NCI-H774 (cell line): ENCODE measurements at places on chromosomes 6 and 20.

GRCh38 chr6:3609388-3609787, 142.1 kb downstream of the PXDC1 start:
- DNase-seq: no peak

- DNase-seq: peak; percentile 69
Measured at GRCh38 chr20:53547664-53548239, 45.9 kb downstream of the ZNF217 start.

GRCh38 chr6:42271834-42272805, 54.5 kb upstream of the MRPS10 start:
- no peak for DNase-seq

GRCh38 chr6:75331151-75331550, 46.6 kb upstream of the TMEM30A start:
- DNase-seq: no peak

GRCh38 chr20:23727016-23727415, 23.7 kb downstream of the CST1 start:
- no peak for DNase-seq

DNA sequence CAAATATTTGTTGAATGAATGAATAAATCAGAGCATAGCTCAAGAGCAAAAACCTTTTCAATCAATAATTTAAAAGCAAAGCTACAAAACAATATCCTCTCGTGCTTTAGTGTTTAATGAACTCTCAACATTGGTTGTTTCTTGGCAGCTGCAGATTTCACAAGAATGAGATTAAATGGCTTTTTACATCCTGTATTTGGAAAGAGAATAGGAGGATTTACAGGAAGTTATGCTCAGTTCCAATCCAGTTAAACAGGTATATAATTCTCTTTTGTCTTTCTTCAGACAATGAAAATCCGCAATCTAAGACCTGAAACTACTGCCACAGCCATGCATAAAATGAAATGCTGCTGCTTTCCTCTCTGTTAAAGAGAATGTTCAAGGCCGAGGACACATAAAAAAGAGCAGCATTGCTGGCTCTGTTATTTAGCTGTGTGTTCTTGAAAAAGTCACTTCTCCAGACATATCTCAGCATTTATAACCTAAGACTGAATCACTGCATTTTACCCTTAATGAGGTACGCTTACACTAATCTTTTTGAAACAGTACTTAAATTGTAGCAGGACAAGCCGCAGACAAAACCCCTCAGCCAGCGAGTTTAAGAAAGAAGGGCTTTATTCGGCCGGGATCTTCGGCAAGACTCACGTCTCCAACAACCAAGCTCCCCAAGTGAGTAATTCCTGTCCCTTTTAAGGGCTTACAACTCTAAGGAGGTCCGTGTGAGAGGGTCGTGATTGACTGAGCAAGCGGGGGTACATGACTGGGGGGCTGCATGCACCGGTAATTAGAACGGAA, 3.6 kb downstream of the C6orf52 start:
- peak; percentile 33 for DNase-seq

- no peak for DNase-seq
Measured at GRCh38 chr6:154474648-154475428, 35.6 kb downstream of the CNKSR3 start.

- no peak for DNase-seq
Measured at GRCh38 chr6:157025437-157025836, 248.3 kb downstream of the ARID1B start.

- DNase-seq: no peak
Measured at GRCh38 chr20:57890202-57890800, 180.5 kb upstream of the PMEPA1 start.

GRCh38 chr6:46787871-46788540, 5.2 kb upstream of the MEP1A start:
- no peak for DNase-seq

GRCh38 chr6:56659721-56660380, 17.2 kb upstream of the DST start:
- no peak for DNase-seq

DNA sequence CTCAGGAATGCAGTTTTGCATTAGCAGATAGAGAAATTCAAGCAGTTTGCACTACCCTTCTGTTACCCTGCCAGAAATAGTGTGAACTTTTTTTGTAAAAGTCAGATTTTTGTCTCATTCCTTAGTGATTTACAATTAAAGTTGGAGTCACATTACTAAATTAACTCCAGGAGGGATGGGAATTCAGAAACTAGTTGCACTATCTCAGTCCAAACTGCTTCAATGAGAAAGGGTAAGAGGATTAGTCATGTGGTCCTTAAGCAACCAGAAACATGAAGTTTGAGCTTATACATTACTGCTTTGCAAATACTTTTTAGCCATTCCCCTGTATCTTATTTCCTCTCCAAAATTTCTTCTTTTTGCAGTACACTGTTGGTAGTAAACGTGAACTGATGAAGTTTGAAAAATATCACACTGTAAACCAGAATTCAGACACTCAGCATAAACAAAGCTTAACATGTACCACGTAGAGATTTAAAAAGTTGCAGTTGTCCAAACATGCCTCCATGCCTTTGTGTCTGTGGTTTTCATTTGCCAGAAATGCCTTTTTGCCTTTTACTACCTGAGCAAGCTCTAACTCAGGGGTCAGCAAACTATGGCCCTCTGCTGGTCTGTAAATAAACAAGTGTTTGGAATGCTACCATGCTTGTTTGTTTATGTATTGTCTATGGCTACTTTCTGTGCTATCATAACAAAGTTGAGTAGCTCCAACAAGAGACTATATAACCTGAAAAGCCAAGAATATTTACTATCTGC, 49.7 kb downstream of the TP53INP2 start:
- DNase-seq: no peak

- no peak for DNase-seq
Measured at GRCh38 chr20:62762376-62762775, 33.9 kb upstream of the MRGBP start.

GRCh38 chr20:13665709-13666395, 27.1 kb upstream of the TASP1 start:
- no peak for DNase-seq

DNA sequence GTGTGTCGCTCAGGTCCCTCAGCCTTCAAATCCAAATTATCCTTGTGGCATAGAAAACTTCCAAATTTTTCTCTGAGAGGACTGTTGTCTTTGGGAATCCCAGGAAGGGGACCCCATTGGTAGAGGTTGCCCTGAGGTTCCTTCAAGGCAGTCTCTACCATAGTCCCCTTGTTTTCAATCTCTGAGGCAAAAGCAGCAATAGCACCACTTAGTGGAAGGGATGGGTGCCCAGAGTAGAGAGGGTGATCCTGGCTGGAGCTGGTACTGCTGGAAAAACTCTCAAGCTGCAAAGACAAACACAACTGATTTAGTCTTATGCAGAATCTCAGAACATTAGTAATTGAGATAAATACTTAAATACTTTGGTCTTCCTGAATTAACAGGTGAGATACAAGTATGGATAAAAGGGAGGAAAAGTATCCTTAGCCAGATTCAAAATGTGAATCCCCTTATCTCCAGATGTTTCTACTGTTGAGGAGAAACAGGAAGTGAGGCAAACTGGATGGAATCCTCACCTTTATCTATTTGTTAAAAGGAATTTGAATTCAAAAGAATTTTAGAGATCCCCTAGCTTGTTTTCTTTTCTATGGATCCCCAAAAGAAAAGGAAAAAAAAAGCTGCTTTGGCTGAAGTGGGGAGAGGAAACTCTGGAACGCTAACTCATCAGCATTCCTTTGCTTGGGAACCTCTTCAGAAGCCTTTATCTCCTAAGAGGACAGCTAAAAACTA, 13.4 kb downstream of the ZNF318 start:
- DNase-seq: no peak

GRCh38 chr6:157070403-157071107, 252.8 kb downstream of the TMEM242 start:
- no peak for DNase-seq

DNA sequence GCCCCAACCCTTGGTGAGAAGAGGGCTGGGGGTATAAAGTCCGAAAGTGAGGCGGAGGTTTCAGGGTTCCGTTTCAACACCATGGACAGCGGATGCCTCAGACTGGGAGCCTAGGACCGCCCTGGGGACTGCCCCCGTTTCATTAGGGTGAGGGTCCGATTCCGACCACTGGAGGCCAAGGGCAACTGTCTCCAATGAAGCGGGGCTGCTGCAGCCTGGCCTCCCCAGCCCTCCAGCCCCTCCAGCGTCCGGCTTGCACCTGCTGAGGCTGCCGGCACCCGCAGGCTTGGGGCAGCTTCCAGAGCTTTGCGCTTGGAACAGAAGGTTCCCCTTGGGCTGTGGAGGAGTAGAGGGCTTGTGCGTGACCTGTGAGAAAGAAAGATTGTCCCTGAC, 39.9 kb downstream of the YTHDF1 start:
- DNase-seq: no peak

DNA sequence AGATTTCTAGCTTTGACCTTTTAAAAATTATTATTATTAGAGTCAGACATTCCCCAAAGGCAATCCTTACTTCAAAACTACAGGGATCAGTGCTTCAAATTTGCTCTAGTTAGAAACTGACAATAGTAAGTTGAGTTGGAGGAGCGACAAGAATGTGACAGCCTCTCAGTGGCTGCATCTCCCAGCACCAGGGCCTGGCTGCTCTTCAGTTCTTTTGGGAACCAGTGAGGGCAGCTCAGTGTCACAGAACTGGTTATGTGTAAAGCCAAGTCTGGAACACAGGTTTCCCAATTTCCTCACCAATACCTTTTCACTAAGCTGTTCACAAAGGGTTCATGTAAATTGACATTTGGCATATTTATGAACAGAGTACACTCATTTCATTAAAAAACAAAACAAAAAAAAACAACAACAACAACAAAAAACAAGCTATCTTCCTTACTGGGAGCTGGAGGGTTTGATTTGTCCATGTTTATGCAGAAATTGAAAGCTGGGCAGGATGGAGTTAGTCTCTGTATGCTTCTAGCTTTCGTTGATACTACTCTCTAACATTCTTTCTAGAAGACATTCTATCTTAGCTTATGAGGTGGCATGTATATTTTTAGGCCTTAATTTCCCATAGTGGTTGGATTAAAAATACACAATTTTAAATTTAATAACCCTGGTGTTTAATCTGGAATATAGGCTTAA, 95.0 kb downstream of the SAMD5 start:
- no peak for DNase-seq

DNA sequence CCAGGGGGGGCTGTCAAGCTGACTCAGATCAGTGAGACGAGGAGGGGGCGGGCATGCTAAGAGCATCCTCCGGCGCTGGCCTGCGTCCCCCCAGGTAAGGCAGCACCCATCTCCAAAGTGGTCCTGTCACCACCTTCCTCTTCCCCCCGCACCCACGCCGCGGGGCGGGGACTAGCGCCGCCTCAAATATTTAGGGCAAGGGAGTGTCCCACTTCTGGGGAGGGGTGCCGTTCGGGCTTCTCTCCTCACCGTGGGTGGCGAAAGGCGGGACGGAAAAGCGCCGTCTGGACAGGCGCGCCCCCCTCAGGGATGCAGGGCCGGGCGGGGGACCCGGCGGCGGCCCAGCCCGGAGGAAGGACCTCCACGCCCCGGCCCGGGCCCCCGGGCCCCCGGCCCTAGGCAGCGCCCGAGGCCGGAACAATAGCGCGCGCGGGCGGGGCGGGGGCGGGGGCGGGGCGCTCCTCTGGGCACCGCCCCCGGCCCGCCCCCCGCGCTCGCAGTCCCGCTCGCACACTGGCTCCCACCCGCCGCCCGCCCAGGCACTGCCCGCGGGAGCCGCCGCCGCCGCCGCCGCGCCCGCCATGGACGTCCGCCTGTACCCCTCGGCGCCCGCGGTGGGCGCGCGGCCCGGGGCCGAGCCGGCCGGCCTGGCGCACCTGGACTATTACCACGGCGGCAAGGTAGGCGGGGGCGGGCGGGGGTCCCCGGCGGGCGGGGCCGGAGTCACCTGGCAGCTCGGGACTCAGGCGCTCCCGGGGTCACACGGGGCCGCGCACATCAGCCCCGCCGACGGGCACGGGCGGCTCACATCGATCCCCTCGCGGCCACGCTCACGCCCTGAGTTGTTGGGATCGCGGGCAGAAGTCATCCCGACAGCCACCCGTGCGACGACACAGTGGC, at the start of gene TOX2:
Gene TOX2 (plus strand): TSS at position 542 of the 900 bp plus-strand sequence. CDS start 40 bp downstream, at position 582.
- DNase-seq: peak; percentile 20

DNA sequence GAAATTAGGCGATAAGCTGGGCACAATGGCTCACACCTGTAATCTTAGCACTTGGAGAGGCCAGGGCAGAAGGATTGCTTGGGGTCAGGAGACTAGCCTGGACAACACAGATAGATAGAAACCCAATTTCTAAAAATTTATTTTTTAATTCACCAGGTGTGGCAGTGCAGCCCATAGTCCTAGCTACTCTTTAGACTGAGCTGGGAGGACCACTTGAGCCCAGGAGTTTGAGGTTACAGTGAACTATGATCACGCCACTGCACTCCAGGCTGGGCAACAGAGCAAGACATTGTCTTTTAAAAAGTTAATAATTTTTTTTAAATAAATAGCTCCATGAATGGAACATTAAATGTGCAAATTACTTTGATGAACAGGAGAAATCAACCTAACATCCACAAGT, 8.2 kb downstream of the ZNF318 start:
- DNase-seq: no peak

- DNase-seq: no peak
Measured at GRCh38 chr20:49496553-49497397, 14.3 kb upstream of the KCNB1 start.

DNA sequence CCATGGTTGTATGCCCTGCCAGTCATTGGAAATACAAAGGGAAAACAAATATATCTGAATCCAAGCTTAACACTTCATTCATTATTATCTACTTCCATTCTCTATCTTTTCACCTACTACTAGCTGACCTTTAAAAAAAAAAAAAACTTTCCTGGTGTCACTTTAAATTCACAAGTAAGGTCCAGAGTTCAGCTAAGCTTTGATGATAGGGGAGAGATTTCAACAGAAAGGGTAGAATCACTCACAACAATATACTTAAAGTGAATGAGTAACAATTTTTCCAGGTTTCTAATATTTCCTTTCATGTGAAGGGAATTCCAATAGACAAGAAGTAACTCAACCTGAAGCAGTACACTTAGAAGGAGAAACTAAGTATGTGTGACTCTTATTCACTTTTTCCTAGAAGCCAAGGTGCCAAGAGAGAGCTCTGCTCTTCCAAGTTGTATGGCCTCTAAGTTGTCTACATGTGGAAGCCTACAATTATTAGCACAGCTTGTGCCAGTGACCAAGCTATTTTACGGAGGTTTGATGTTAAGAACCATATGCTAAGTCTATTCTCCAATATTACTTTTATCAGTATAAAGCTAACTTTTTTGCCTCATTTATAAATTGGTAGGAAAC, 371.7 kb downstream of the TENT5A start:
- no peak for DNase-seq

DNA sequence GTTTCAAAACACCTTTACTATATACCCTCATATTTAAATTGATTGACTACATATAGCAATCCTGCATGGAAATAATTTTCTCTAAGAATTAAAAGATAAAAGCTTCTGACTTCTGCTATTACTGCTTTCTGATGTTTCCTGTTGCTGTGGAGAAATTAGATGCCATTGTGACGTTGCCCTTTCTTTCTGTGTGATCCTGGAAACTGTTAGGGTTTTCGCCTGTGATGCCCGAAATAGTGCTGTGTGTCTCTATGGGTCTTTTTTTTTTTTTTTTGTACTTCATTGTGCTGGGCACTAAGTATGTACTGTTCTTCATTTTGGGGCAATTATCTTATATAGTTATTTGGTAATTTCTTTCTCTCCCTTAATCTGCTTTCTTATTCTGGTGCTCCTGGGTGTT, 205.0 kb downstream of the ARID1B start:
- no peak for DNase-seq
